ENCODE measurements at places on chromosomes 12 and 14. TPM values are rescaled to one million over a fixed set of nuclear protein-coding genes. Genes with fewer than 3 reads are reported as not detected.

GRCh38 chr14:65720171-65720570, 307.6 kb downstream of the FUT8 start:
- peaks cover 8% of the 10 kb centered on the region for H3K36me3 ChIP-seq
- no peak overlapping the region for H3K4me3 ChIP-seq
- H3K4me1 ChIP-seq, result no peaks in the 10 kb centered on the region
- no peak for DNase-seq

DNA sequence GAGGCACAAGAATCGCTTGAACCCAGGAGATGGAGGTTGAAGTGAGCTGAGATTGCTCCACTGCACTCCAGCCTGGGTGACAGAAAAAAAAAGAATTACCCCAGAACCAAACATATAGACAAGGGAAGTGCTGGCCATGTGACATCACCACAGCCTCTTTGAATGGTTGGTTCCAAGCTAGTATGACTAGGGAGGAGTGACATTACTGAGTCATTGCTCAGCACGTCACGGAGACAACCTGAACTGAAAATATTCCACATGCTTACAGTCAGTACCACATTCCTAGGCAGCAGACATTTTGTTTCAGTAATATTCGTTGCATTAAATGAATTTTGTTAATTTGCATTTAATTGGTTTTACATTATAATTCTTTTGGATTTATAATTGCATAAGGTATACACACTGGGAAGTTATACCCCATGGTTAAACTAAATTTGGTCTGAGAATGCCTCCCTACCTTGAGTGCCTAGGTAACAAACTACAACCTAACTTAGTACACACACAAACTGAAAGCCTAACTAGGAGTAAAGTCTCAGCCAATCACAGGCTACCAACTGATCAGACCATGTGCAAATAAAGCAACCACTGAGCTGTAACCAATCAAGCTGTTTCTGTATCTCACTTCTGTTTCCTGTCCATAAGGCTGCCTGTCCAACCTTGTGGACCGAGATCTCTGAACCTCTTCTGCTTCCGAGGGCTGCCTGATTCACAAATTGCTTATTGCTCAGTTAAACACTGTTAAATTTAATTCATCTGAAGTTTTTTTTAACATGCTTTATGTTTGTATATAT, 164.4 kb downstream of the CAND1 start:
- H3K4me1 ChIP-seq, result peaks cover 41% of the 10 kb centered on the region
- no peak overlapping the region for H3K4me3 ChIP-seq
- no peak for DNase-seq
- peak overlapping the region; percentile 75 for H3K27ac ChIP-seq

DNA sequence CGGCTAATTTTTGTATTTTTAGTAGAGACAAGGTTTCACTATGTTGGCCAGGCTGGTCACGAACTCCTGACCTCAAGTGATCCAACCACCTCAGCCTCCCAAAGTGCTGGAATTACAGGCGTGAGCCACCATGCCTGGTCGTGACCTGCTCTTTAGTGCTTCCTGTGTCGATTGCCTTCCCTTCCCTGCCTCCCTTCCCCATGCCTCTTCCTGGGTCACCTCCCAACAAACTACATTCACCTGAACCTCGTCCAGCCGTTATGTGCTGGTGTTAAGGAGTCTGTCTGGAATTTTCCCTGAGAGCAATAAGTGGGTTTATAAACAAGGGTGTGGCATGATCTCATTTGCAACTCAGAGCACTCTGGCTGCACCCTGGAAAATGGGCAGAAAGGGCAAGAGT, 32.1 kb upstream of the C12orf76 start:
- DNase-seq, result no peak
- no peak overlapping the region for H3K4me3 ChIP-seq
- H3K36me3 ChIP-seq, result no peaks in the 10 kb centered on the region
- H3K27ac ChIP-seq, result no peak overlapping the region

- no peak for DNase-seq
- peaks cover 18% of the 10 kb centered on the region for H3K4me1 ChIP-seq
- no peaks in the 10 kb centered on the region for H3K36me3 ChIP-seq
- peaks cover 100% of the 10 kb centered on the region for H3K27me3 ChIP-seq
These were observed 685 bp downstream of the GRIN2B start for GRCh38 chr12:13980538-13981295.

DNA sequence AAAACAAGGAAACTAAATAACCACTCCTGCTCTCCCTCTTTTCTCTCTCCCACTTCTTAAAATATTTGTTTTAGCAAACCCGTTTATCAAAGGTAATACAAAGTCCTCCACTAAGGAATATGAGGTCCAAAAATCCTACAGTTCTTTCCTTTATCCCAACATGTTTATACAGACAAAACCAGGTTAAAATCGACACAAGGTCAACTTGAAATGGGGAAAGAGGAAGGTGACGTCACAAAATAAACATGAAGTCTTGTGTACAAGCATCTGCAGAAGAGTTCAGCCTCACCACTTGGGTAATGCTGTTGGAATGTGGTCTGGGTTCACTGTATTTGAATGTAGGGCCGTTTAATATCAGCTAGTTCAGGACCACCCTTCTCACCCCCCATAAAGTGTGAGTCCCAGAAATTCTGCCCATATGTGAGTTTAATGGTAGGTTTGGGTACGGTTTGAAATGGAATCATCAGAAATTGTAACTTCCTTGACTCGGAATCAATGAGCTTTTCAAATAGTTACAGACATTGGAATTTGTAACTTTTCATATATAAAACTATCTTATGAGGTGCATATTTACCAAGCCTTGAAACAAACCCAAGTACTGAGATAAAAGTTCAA, 120.0 kb upstream of the SLC38A2 start:
- peaks cover 54% of the 10 kb centered on the region for H3K4me1 ChIP-seq
- peak overlapping the region; percentile 74 for H3K27ac ChIP-seq
- H3K4me3 ChIP-seq, result no peak overlapping the region
- no peaks in the 10 kb centered on the region for H3K36me3 ChIP-seq
- DNase-seq, result no peak
- no peaks in the 10 kb centered on the region for H3K27me3 ChIP-seq

DNA sequence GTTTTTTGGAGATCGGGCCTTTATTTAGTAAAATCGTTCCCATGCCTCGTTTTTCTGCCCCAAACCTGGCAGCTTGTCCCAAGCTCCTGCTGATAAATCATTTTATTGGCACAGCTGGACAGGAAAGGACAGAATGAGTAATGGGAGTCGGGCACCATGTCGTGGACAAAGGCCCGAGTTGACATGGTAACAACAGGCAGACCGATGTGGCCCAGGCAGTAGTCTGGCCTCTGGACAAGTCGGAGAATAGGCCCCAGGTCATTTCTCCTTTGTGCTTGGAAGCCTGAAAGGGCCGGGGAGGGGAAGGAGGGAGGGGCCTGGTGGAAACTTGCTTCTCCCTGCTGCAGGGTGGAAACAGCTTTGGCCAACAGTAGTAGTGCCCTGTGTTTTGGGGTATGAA, 234.9 kb downstream of the SUDS3 start:
- H3K36me3 ChIP-seq, result no peaks in the 10 kb centered on the region
- no peaks in the 10 kb centered on the region for H3K4me1 ChIP-seq
- no peak for DNase-seq
- H3K27ac ChIP-seq, result no peak overlapping the region
- no peak overlapping the region for H3K4me3 ChIP-seq

DNA sequence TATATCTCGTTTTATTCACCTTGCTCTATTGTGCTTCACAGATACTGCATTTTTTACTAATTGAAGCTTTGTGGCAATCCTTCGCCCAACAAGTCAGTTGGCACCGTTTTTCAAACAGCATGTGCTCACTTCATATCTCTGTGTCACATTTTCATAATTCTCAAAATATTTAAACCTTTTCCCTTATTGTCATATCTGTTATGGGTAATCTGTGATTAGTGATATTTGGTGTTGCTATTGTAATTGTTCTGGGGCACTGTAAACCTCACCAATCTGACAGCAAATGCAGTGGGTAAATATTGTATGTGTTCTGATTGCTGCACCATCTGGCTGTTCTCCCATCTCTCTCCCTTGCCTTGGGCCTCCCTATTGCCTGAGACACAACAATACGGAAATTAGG, 191.3 kb downstream of the BTG1 start:
- no peak overlapping the region for H3K27ac ChIP-seq
- H3K27me3 ChIP-seq, result no peaks in the 10 kb centered on the region
- no peak for DNase-seq
- H3K4me1 ChIP-seq, result no peaks in the 10 kb centered on the region
- no peak overlapping the region for H3K4me3 ChIP-seq

DNA sequence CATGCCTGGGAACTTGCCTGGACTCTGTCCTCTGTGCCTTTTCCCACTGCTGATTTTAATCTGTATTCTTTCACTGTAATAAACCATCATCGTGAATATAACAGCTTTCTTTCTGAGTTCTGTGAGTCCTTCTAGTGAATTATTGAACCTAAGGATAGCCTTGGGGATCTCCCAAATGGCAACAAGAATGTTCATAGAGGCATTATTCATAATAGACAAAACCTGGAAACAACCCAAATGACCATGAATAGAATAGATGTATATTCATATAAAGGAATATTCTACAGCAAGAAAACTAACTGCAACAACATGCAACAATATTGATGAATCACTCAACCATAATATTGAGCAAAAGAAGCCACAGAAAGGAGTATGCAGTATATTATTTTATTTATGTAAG, 44.7 kb upstream of the CEP83 start:
- no peaks in the 10 kb centered on the region for H3K27me3 ChIP-seq
- H3K36me3 ChIP-seq, result no peaks in the 10 kb centered on the region
- no peaks in the 10 kb centered on the region for H3K4me1 ChIP-seq
- no peak overlapping the region for H3K27ac ChIP-seq
- H3K4me3 ChIP-seq, result no peak overlapping the region

GRCh38 chr12:100553936-100554335, 19.5 kb upstream of the GAS2L3 start:
- no peak overlapping the region for H3K27ac ChIP-seq
- H3K27me3 ChIP-seq, result no peaks in the 10 kb centered on the region
- peaks cover 7% of the 10 kb centered on the region for H3K4me1 ChIP-seq
- no peaks in the 10 kb centered on the region for H3K36me3 ChIP-seq
- no peak for DNase-seq

- H3K4me1 ChIP-seq, result no peaks in the 10 kb centered on the region
- no peak overlapping the region for H3K27ac ChIP-seq
- H3K36me3 ChIP-seq, result no peaks in the 10 kb centered on the region
- H3K27me3 ChIP-seq, result no peaks in the 10 kb centered on the region
- no peak overlapping the region for H3K4me3 ChIP-seq
These were observed 148.1 kb downstream of the LMNTD1 start for GRCh38 chr12:25404955-25405354.

DNA sequence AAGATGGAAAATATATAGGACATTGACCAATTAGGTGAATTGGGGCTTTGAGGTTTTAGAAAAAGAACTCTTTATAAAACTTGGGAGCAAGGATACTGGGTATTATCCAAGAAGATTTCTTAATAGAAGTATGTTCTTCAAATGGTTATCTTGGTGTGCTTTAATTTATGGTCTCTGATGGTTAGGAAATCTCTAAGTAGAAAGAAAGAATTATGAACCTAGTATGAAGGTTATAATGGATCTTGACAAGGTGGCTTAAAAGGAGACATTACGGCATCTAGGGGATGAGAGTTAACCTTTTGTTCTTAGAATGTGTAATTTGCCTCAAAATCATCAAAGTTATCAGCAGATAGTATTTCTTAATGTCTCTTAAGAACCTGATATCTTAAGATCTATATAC, 210.4 kb upstream of the PRICKLE1 start:
- no peak overlapping the region for H3K4me3 ChIP-seq
- no peaks in the 10 kb centered on the region for H3K27me3 ChIP-seq
- H3K27ac ChIP-seq, result no peak overlapping the region
- H3K4me1 ChIP-seq, result no peaks in the 10 kb centered on the region

DNA sequence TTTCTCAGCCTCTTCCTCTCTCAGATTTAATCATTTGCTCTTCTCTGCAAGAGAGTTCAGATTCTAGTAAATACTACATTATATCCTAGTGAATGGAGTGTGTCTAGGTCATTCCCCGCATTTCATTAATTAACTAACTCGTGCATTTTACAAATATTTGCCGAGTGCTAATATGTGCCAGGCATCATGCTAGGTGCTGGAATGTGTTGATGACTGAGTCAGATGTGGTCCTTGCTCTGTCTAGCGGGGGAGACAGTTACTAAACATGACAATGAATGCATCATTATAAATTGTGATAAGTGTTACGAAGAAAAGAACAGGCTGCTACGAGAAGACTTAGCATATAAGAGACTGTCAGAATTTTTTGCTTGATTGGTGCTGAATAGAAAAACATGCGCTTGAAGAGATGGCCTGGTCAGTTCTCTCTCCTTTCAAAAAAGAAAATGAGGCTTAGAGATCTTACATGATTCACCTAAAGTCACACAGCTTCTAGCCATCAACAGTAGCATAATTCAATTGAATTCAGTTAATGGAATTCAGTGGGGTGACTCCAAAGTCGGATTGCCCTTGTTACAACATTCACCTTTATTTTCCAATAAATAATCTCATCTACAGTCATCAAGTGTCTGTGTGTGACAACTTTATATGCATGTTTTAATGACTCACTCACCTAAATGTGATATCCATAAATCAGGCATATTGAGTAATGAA, 48.7 kb upstream of the MAX start:
- H3K4me3 ChIP-seq, result no peak overlapping the region
- no peak overlapping the region for H3K27ac ChIP-seq
- DNase-seq, result no peak
- no peaks in the 10 kb centered on the region for H3K36me3 ChIP-seq

Gene GLT8D2
- 11.7 TPM for total RNA-seq

Gene SERPINA1
- total RNA-seq, result 4.4 TPM

Gene CEBPE
- not detected for total RNA-seq

Data from left ventricle myocardium inferior (tissue), 1 donor.